Stimulated activated CD8-positive, alpha-beta memory T cell treated with anti-CD3 and anti-CD28 coated beads, Interleukin-15, amount 100 ng/mL, for 4 hours (primary cell): ENCODE measurements at places on chromosomes 1 and 21.

GRCh38 chr1:173302890-173303829, 96.0 kb upstream of the TNFSF4 start:
- no peak for DNase-seq

DNA sequence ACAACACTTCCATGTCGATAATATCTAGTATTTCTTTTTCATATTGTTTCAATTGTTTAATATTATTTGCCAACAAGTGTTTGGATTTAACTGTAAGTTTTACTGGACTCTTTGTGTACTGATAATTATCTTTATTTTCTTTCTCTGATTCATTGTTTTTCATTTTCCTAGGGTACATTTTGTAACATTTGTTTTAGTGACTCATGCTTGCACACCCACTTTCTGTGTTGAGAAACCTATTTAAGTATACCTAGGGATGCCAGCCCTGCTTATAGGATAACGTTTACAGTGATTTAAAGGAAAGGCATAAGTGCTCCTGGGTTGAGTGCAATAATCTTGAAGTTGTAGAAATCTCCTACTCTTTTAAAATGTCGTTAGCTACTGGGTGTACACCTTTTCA, 1386.0 kb upstream of the ADGRL4 start:
- no peak for DNase-seq

- peak; percentile 45 for DNase-seq
These were observed at the start of gene PLXNA2 for GRCh38 chr1:208243967-208244916. PLXNA2 (minus strand) TSS chr1:208244384; CDS start chr1:208217922, 26,462 bp downstream.

DNA sequence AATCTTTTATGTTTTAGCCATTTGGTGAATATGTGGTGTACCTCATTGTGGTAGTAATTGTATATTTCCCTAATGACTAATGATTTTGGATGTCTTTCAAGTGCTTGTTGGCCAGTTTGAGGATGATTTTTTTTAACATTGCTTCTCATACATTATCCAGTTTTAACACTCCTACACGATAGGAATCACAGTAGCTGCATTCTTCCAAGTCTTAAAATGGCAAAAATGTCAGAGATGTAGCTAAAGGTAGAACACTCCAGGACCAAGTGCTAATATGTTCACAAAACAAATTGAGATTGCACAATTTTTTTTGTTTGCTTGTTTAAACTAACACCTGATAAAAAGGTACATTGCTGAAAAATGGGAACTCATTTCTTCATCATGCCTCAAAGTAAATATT, 11.7 kb downstream of the USP25 start:
- no peak for DNase-seq

DNA sequence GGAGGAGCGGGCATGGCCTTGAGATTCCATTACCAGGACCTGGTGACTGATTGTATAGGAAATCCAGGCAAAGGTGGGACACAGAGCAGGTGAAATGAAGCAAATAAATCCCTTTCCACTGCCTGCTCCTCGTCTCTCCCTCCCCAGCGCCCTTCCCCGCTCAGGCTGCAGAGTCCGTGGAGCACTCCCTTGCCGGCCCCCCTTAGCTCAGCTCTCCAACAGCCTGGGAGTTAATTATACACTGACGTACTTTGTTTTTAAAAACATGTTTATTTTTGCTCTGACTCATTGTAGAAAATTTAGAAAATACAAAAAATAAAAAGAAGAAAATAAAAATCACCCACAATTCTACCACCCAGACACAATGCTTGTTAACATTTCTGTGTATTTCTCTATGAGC, 61.7 kb downstream of the LGR6 start:
- no peak for DNase-seq

- no peak for DNase-seq
These were observed 5.2 kb upstream of the RERE start for GRCh38 chr1:8822373-8823294.

- DNase-seq: no peak
These were observed 12.1 kb upstream of the MNDA start for GRCh38 chr1:158818975-158819431.

GRCh38 chr1:60063561-60063960, 10.0 kb downstream of the C1orf87 start:
- DNase-seq: no peak

GRCh38 chr1:36223381-36223995, 755 bp upstream of the THRAP3 start:
- DNase-seq: no peak

DNA sequence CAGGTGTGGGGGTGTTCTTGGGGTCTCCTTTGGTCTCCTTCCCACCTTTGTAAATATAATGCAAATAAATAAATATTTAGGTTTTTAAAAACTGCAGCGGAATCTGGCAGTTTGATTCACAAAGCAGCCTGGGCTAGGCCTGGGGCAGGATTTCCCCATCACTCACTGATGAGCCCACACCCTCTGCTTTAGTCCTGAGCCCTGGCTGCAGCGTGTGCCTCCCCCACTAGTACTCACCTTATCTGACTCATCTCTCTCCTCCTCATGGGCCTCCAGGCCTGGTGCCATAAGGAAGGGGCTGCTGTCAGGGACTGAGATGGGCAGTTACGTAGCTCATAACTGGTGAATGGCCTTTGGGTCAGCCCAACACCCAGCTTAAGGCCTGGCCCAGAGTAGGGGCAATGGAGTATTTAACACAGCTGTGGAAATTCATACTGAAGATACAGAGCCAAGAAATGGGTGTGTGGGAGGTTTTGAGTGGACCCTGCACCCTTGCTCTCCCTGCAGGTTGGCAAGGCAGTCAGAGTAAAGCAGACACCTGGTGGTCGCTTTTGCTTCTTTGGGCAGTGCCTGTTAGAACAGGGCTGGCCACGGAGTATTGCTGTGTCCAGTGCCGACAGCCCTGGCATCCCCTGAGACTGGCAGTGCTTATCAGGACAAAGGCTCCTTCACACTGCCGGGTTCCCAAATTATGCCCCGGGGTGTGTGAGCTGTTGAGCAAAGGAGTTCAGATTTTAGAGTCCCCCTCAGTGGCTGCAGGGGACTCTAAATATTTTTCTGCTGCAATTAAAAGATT, 39.7 kb downstream of the AZIN2 start:
- DNase-seq: no peak

DNA sequence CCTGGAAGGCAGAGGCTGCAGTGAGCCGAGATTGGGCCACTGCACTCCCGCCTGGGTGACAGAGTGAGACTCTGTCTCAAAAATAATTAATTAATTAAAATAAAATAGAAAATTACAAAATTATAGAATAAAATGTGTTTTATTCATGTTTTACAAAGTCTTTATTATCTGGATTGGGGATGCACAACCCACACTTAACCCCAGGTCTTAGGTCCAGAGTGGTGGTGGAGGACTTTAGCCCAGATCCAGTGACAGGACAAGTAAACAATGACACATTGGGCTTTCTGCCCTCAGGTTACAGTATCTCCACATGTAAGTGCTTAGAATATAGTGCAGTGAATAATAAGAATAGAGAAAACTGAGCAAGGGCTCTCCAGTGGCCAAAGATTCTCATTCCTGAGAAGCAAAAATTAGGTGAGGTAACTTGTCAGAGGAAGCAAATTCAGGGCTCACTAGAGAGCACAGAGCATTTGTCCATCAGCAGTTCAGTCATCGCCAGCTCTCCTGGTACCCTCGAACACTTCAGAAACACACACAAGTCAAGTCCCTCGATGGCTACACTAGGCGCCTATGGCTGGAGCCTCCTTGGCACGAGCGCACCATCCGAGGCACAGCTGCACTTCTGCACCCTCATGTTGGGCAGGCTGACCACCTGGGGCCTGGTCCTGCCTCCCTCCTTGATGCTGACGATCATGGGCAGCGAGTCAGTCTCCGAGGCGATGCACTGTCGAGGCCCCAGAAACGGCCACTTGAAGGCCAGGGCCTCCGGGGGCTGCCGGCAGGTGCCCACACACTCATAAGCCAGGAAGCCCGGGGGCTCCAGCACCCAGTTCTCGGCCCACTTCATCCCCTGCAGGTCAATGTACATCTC, 2.6 kb downstream of the LEFTY1 start:
- DNase-seq: no peak

- no peak for DNase-seq
These were observed 66.8 kb upstream of the ACTL8 start for GRCh38 chr1:17688217-17688810.

GRCh38 chr21:45167796-45168222, 93.4 kb downstream of the ADARB1 start:
- DNase-seq: no peak
